ENCODE measurements at places on chromosomes 2 and 18.

GRCh38 chr2:52368141-52368540 is 1336.2 kb upstream of the NRXN1 start:
- H3K36me3 ChIP-seq = no peaks in the 10 kb centered on the region
- no peak overlapping the region for H3K27ac ChIP-seq
- no peaks in the 10 kb centered on the region for H3K4me1 ChIP-seq
- no peak for DNase-seq
- H3K27me3 ChIP-seq = no peaks in the 10 kb centered on the region
- no peak overlapping the region for H3K4me3 ChIP-seq

GRCh38 chr2:231429152-231429551 is 33.6 kb downstream of the B3GNT7 start:
- peaks cover 25% of the 10 kb centered on the region for H3K36me3 ChIP-seq
- H3K4me1 ChIP-seq = peaks cover 32% of the 10 kb centered on the region
- no peak overlapping the region for H3K27ac ChIP-seq
- H3K27me3 ChIP-seq = peaks cover 3% of the 10 kb centered on the region
- no peak for DNase-seq

DNA sequence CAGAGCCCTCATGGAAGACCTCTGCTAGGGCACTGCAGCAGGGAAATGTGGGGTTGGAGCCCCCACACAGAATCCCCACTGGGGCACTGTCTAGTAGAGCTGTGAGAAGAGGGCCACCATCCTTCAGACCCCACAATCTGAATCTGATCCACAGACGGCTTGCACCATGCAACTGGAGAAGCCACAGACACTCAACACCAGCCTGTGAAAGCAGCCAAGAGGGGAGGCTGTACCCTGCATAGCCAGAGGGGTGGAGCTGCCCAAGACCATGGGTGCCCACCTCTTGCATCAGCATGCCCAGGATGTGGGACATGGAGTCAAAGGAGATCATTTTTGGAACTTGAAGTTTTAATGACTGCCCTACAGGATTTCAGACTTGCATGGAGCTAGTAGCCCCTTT is 6.5 kb downstream of the CD226 start:
- H3K4me1 ChIP-seq = peaks cover 86% of the 10 kb centered on the region
- peak overlapping the region; percentile 37 for H3K27ac ChIP-seq
- no peaks in the 10 kb centered on the region for H3K27me3 ChIP-seq
- H3K36me3 ChIP-seq = peaks cover 89% of the 10 kb centered on the region
- H3K4me3 ChIP-seq = no peak overlapping the region

- H3K27ac ChIP-seq = peak overlapping the region; percentile 47
- peaks cover 71% of the 10 kb centered on the region for H3K4me1 ChIP-seq
- H3K27me3 ChIP-seq = no peaks in the 10 kb centered on the region
- no peak overlapping the region for H3K4me3 ChIP-seq
These were observed 62.6 kb downstream of the ANKRD44 start for GRCh38 chr2:197248001-197248401.

DNA sequence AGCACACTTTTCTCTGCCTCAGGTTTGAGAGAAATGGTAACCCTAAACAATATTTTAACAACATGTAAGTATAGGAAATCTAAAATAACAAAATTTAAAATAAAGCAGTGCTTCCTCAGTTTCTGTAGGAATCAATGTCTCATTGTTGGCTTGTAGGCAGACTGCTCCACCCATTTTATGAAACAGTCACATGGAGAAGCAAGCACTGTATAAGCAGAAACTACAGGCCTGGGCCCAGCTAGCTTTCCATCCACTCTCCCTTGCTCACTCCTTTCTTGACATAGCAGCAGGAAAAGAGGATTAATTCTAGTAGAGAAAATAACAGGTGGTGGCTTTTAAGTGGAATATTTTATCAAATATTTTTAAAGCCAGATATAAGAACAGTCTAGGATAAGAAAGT is 97.2 kb downstream of the PLEKHM3 start:
- H3K27ac ChIP-seq = no peak overlapping the region
- no peaks in the 10 kb centered on the region for H3K36me3 ChIP-seq
- H3K4me3 ChIP-seq = no peak overlapping the region
- H3K27me3 ChIP-seq = no peaks in the 10 kb centered on the region
- no peak for DNase-seq

DNA sequence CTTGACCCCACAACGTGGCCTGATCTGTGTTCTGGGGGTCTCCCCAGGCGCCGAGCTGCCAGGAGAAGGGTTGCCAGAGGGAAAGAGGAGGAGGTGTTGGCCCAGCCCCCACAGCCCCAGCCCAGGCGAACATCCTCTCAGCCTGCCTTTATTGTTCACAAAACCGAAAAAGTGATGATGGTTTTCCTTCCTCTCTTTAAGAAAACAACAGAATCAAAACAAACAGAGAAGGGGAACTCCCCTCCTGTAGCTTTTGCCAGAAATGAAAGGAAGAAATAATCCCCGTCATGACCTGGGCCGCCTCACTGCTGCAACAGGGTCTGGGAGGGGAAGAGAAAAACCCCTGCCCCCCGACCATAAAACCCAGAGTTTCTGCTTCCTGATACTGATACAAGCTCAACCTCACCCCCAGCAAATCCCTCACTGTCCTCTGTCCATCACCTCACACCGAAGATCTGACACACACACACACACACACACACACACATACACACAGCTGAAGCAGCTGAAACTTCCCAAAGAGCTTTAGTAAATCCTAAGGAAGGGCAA is 52.0 kb downstream of the ZFP36L2 start:
- peak; percentile 85 for DNase-seq
- H3K27ac ChIP-seq = peak overlapping the region; percentile 89
- H3K27me3 ChIP-seq = no peaks in the 10 kb centered on the region
- peak overlapping the region; percentile 57 for H3K4me3 ChIP-seq
- H3K36me3 ChIP-seq = no peaks in the 10 kb centered on the region
- peaks cover 74% of the 10 kb centered on the region for H3K4me1 ChIP-seq

- H3K4me1 ChIP-seq = peaks cover 67% of the 10 kb centered on the region
- no peak overlapping the region for H3K4me3 ChIP-seq
- peaks cover 43% of the 10 kb centered on the region for H3K36me3 ChIP-seq
- H3K27ac ChIP-seq = no peak overlapping the region
- H3K27me3 ChIP-seq = no peaks in the 10 kb centered on the region
- no peak for DNase-seq
These were observed 5.2 kb downstream of the CTDP1 start for GRCh38 chr18:79684787-79685186.

Data from activated CD8-positive, alpha-beta memory T cell treated with anti-CD3 and anti-CD28 coated beads, Interleukin-2, amount 10 ng/mL, durations not matched to agents 7 days and 5 days (primary cell).